ENCODE measurements at places on chromosomes 4 and X.

- no peak for DNase-seq
Observed at GRCh38 chrX:119654112-119654531, 38.8 kb downstream of the SEPTIN6 start.

DNA sequence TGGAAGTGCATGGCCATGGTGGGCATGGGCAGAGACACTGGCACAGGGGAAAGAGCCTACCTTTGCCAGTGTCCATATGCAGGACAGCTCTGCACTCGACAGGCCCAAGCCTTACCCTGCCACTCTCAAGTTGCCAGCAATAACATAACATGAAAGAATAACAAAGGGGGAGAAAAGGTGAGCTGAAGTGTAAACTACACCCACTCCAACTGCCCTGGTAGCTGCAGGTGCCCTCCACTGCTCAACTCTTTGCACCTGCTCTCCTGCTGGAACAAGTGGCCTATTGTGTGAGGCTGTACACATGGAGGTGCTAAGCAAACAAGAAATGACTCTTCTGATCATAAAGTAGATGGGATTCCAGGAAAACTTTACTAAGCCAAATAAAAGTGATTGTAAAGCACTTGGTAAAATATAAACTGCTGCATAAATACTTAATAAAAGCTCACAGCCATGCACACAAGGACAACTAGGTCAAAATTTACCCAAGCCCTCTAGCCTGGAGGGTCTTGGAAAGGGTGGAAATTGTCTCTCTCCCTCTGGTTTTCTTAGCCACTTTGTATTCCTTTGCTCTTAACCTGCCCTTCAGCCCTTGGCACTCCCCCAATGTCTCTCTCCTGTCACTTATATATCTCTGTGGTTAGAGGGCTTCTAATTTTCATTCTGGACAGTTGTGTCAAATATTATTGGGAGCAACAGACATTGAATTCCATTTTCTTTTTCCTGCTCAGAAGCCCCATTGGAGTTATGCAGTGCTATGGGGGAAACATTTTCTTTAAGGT lies 261.2 kb upstream of the GPC4 start:
- DNase-seq, result no peak

GRCh38 chr4:176277162-176277904 lies 8.3 kb upstream of the ASB5 start:
- DNase-seq, result peak; percentile 3

DNA sequence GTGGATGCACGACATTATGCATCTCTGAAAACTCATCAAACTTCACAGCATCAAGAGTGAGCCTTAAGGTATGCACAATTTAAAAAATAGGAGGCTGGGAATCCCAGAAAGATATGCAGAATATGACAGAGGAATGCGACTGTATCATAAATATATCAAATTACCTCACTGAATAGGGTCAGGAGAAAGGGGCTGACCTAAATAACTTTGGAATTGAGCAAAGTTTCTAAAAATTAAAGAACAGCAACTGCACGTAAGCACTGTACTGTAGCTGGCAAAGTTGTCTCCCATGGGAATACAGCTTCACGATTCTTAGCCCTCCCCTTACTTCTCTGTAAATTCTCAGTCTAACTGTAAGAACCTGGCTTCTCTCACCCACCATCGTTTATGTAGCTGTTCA lies 397.4 kb upstream of the ZFP42 start:
- DNase-seq, result no peak

- DNase-seq, result no peak
Observed at GRCh38 chr4:30610361-30610760, 109.8 kb upstream of the PCDH7 start.

DNA sequence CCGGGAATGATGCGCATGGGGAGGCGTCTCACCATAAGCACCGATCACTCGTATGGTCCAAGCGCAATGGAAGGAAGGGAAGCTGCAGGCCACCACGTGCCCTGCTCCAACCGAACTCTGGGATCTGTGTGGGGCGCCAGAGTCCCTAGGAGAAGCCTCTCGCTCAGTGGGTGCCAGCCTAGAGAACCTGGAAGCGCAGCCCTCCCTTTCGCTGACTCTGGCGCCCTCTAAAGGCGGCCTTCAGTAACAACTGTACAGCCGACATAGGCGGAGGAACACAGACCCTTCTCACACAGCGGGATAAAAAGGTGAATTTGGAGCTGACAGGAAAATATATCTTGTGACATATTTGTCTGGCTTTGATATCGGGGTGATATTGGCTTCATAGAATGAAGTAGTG lies 76.0 kb downstream of the INTS6L start:
- DNase-seq, result peak; percentile 23

GRCh38 chr4:152075253-152075928 lies 314.6 kb upstream of the GATB start:
- no peak for DNase-seq

- peak; percentile 1 for DNase-seq
Observed at GRCh38 chrX:101287402-101287801, 3.7 kb downstream of the TAF7L start.

GRCh38 chr4:17717301-17717700 lies 64.1 kb downstream of the FAM184B start:
- no peak for DNase-seq

DNA sequence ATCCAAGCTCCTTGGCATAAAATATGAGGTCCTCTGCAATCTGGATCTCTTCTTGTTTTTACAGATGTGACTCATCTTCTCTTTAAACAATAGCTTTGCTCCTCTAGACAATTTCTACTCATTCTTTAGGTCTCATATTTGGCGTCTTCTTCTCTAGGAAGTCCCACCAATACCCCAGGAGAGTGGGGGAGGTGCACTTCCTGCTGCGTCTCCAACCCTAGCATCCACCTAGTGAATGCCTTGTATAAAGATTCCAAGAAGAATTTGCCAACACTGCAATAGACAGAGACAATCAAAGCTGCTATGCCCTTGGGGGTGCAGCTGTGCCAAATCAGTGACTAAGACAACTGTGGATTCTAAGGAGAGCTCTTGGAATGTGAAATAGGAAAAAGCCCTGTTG lies 45.7 kb upstream of the SLC10A7 start:
- DNase-seq, result no peak

- DNase-seq, result no peak
Observed at GRCh38 chr4:156291317-156291716, 337.7 kb upstream of the CTSO start.

DNA sequence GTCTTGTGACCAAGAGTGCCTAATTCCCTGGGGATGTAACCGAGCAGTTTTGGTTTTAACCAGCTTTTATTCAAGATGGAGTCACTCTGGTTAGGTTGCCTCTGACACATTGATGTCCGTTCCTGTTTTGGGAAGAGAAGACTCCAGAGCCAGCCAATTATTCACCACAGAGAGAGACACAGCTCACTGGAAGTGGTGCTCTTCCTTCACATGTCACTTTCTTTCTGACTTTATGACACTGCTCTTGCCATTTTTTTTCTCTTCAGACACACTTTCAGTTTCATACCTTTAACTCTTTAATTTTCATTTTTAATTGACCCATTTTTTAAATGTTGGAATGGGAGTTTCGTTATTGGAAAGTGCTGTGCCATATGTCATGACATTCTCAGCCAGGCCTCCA lies 418.4 kb upstream of the FSTL5 start:
- no peak for DNase-seq

DNA sequence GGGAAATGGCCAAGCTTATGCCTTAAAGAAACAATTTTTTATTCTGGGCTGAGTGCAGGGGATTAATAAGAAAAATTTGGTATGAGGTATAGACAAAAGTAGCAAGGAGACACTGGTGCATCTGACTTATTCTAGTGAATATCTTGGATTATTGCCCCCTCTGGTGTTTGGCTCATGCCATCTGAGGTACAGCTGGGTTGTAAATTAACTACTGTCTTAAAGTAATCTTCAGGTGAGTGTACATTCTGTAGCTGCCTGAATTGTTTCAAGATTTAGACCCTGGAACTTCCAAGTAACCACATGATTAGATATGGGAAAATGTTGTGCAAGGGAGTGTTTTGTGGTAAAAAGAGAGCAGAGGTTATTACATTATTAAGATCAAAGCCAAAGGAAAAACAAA lies 988.7 kb downstream of the FAM133A start:
- no peak for DNase-seq

DNA sequence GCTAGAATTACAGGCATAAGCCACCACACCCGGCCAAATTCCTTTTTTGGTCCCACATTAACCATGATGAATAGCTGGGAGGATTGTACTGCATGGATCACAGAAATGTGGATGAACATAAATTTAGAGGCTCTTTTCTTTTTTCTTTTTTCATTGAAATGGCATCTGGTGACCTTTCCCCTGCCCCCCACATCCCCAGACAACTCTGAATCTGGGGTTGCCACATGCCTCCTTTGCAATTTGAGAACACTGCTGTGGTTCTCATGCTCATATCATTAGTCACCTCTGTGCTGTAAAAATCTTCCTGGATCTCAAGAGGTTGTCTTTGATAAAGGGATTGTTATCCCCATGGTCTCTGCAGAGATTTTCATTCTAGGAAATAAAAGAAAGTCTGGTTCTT lies 22.8 kb upstream of the FMR1NB start:
- DNase-seq, result no peak

DNA sequence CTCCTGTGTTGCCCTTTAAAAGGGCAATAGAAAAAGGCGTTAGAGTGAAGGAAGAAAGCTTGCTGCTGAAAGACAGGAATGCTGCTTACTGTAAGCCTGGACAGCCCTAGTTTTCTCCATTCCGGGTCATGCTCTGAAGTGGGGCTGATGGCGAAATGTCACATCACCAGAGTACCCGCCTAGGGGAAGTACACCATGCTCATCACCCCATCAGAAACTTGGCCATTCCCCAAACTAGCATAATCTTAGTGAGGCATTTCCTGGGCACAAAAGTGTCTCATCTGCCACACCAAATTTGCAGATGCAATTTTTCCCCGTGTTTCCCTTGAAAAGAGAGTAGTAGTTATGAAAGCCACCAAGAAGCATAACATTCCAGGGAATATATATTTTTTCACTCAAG lies 47.8 kb upstream of the CAMK2D start:
- no peak for DNase-seq

DNA sequence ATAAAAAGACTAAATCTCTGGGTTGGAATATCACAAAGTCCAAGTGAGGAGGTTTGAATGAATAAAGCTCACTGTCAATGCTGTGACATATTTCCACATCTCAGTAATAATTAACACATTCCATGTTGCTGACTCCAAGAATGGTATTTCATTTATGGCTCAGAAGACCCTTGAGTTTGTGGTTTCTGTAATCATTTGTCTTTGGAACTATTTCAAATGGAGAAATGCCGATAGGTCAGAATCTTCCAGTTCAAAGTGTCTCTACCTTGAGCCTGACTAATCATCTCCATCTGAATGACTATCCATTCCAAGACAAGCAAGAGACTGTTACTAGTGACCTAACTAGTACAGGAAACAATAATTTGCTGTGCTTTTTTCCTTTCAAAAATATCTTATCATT lies 24.2 kb upstream of the SLC2A9 start:
- DNase-seq, result no peak

DNA sequence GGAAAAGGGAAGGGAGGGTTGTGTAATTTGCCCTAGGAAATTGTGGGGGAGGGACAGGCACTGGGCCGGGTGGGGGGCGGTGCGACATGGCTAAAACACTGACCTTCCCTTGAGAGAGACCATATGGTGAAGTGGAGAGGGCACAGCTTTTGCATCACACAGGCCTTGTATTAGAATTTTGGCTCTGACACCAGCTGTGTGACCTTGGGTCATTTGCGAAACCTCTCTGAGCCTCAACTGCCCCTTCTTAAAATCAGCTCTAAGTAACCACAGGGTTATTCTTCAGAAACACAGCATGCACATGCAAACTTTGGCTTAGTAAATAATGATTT lies 25.8 kb downstream of the PDGFRA start:
- DNase-seq, result no peak
